ENCODE measurements at places on chromosomes 3 and 15. TPM values are rescaled to one million over a fixed set of nuclear protein-coding genes. Genes with fewer than 3 reads are reported as not detected.

Gene CX3CR1
- total RNA-seq, result under 0.01 TPM

Gene TRIM42
- total RNA-seq, result not detected

Gene PDIA5
- 36.6 TPM for total RNA-seq

Gene OR5K1
- not detected for total RNA-seq

Gene TTC23
- 17.8 TPM for total RNA-seq

Gene RLBP1
- total RNA-seq, result not detected

Gene ZNF639
- 36.6 TPM for total RNA-seq

Gene CA12
- total RNA-seq, result 195 TPM

Gene RETNLB
- not detected for total RNA-seq

Gene SLC9C1
- total RNA-seq, result 0.56 TPM

Gene ATP10A
- total RNA-seq, result 13.0 TPM
